ENCODE measurements at places on chromosomes 7 and 10. TPM values are rescaled to one million over a fixed set of nuclear protein-coding genes. Genes with fewer than 3 reads are reported as not detected.

PRRT4 gene
- 0.54 TPM for total RNA-seq

TRIM50 gene
- not detected for total RNA-seq

NODAL gene
- total RNA-seq = not detected

FFAR4 gene
- not detected for total RNA-seq

DNA sequence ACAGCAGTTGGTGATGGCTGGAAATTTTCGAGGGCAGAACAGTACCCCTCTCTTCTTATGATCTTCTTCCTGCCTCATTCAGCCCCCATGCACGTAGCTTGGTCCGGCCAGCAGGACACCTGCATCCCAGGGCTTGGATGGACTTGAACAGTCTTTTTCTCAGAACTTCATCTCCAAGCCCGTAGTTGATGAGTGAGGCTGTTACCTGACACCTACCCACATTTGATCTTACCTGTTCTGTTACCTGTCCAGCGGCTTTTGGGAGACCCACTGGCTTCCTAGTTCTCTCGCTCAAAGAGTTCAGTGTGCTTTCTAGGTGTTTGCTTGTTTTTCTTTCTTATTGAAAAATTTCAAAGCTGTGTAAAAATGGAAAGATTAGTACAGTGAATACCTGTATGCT is 212.2 kb downstream of the CUX1 start:
- no peak for DNase-seq

GPC2 gene
- total RNA-seq = 8.1 TPM

DNA sequence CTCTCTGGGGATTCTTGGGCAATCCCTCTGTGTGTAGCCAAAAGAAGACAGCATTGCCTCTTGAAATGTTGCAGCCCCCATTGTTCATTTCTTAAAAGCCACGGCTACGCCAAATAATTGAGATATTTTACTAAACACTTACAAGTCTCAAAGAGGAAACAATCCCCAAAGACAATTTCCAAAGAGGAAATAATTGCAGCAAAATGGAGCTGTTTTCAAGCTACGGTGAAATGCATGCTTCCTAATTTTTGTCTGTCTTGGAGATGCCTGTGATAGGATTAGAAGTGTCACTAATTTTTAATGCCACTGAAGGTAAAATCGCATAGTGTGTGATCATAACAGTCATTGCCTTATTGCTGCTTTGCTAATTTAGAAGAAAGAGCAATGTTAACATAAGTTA is 72.9 kb upstream of the NAMPT start:
- peak; percentile 19 for DNase-seq

GRCh38 chr7:157293413-157293788 is 43.4 kb upstream of the DNAJB6 start:
- DNase-seq = no peak

DNA sequence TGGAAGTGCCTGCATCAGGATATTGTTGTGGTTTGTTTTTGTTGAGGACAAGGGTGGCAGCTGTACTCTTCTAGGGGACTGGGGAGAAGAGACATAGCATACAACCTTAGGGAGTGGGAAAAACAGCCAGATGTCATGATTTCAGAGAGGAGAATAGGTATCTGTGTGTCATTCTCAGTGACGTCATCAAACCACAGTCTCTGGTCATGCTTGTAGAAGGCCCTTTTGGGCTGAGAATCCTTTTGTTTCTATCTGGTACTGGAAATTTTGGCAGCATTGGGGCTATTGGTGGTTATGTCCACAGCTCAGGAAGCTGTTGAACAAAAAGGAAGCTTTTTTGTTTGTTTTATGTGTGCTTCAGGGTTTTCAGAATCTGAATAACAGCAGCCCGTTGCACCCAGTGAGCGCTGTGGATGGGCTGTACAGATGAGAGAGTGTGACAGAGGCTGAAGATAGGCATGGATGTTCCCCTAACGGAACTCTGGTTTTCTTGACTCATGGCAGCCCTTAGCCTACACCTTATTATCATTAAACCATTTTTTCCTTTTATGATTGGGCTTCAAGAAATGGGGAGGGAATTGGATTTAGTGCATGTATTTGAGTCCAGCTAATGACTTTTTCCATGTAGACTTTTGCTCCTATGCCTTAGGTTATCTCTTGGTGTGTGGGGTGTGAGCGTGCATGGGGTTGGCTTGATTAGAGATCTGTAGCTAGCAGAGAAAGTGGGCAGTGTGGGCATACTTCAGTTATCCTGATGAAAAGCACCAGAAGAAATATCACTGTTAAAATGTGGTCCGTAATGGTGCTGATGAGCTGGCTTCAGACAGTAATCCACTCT is 65.7 kb downstream of the SND1 start:
- no peak for DNase-seq

DNA sequence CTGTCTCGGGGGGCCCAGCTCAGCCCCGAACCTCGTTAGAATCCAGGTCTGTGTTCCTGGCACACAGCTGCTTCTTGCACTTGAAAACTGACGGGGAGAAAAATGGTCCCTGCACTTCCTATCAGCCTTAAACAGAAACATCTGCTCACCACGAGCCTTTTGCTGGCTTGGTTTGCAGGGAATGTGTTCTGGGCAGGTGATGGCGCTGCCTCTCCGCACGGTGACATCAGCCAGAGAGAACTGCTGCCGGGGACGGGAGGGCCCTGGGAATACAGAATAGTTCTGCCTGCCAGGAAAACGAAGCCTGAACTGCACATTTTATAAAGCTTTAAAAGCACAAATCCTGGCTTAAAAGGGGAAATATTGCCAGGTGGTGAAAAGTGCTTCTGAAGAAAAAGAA is 622.5 kb downstream of the TYW1 start:
- no peak for DNase-seq

HERC4 gene
- total RNA-seq = 57.0 TPM

GPR22 gene
- not detected for total RNA-seq

- no peak for DNase-seq
Observed at GRCh38 chr10:68989317-68989990, 851 bp downstream of the KIFBP start.

VWDE gene
- total RNA-seq = not detected

ABCB4 gene
- not detected for total RNA-seq

AOAH gene
- not detected for total RNA-seq

PDCD4 gene
- total RNA-seq = 106 TPM

LRRTM3 gene
- total RNA-seq = 0.21 TPM

OR6V1 gene
- not detected for total RNA-seq

TMEM139 gene
- total RNA-seq = not detected

GRCh38 chr10:74892839-74893238 is 66.4 kb downstream of the KAT6B start:
- DNase-seq = no peak

DNA sequence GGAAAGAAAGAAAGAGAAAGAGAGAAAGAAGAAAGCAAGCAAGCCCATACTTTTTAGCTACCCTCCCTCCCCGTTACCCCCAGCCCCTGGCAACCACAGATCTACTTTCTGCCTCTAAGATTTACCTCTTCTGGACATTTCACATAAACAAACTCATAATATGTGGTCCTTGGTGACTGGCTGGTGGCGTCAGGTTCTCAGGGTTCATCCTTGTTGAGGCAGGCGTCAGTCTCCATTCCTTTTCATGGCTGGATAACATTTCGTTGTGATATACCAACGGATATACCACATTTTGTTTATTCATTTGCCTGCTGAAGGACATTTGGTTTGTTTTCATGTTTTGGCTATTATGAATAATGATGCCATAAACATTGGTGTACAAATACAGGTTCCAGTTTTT is 30.5 kb downstream of the CDH23 start:
- DNase-seq = peak; percentile 25

DNA sequence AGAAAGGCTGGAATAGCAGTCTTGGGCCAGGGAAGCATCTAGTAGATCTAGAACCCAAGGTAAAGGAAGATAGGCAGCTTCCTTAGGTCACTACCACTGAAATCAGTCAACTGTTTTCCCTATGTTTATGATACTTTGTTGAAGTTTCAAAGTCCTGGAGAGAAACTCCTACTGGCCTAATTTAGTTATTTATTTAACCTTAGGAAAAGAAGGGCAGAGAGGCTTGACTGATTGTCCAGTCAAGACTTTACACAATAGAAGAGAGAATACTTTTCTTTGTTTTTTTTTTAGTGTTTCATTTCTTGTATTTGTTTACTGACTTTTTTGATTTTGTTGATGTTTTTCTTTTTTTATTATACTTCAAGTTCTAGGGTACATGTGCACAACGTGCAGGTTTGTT is 138.9 kb upstream of the PHYHIPL start:
- DNase-seq = no peak

DNA sequence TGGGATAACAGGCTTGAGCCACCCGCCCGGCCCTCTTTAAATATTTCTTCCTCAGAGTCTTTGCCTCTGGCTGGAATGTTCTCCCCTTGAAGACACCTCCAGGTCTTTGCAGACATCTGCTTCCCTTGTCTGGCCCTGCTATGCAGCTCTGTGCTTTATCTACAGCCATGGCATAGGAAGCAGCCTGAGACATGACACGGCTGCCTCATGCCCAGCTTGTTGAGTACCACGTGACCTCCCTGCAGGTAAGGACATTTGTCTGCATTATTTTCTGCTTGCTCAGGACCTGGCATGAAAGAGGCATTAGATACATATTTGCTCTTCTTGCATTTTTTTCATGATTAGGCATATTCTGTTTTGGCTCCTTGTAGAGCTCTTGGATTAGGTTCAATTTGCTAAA is 113.8 kb upstream of the KLF6 start:
- DNase-seq = no peak

Data from osteocyte (in vitro differentiated cells).